CD14-positive monocyte (primary cell): ENCODE measurements at places on chromosomes 12 and 14.

DNA sequence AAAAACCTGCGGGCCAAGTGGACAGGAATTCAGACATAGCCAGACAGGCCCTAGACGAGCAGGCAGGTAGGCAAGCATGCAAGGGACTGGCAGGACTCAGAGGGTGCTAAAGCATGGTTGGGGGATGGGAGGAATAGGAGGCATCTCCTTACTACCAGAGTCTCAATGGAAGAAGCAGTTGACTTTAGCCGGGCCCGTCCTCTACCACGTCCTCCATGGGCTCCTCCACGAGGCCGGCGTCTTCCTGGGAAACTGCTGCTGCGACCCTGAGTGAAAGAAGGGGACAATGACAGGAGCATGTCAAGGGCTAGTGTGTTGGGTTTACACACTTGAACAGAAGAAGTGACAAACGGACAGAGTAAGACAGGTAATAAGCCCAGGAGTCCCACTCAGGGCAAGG is 11.6 kb downstream of the KMT2D start:
- DNase-seq, result no peak

DNA sequence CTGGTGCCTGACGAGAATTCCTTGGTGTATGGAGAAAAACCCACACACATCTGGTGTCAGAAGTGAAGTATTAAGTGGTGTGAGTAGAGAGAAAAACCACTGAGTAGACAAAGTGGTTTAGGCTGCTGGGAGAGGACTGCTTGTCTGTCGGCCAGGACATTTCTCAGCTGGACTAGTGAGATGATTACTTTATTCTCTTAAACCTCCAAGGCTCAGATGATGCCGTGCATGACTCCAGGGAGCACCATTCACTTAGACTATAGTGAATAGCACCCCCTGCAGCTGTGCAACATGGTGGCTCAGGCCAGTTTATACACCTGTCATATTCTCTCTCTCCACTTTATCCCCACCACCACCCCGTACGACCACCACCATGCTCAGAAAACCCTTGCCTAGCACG is 28.5 kb upstream of the NFYB start:
- DNase-seq, result no peak

GRCh38 chr12:74538491-74539258 is 1.0 kb downstream of the ATXN7L3B start:
- peak; percentile 33 for DNase-seq

- no peak for DNase-seq
These were observed 174.1 kb upstream of the SFSWAP start for GRCh38 chr12:131536766-131537165.

DNA sequence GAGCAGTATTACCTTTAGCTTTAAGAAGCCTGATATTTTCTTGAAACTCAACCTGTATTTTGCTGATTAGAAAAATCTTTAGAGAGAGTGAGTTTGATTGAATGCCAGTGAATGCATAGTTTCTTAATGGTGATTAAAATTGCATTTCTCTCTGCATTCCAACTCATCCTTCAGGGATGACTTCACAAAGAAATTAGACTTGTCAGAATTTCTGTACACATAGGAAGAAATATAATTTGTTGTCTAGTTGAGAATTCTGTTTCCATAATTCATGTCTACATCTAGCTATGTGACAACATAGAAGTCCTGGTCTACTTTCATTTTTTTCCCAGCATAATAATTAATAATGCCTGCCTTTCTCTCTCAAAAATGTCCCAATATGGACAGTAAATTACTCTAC is 136.6 kb downstream of the OTOGL start:
- no peak for DNase-seq

DNA sequence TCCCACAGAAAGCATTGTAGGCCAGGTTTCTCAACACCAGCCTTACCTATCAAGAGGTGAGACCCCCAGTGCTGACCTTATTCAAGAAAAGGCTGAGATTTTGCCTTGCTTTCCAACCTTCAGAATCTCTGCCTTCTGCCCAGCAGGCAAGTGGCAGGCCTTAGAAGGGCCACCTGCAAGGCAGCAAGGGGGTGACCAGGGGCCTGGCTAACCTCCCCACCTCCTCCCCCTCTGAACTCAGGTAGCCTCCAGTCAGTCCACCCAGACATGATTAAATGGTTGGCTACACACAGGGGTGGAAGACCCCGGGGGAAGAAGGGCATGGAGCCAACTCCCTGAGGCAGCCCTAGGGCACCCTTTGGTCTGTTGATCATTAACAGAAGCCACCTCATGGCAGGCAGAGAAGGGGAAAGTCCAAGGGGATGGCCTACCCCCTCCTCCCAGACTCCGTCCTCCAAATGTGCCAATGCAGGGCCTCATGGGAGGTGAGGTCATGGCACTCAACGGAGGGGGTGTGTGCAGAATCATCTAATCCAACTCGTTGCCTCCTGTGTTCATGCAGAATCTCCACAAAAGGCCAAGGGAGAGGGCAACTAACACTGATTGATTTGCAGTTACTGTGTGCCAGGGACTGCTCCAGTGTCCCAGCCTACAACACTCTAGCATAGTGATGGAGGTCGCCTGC is 8.5 kb downstream of the ZFP36L1 start:
- no peak for DNase-seq

DNA sequence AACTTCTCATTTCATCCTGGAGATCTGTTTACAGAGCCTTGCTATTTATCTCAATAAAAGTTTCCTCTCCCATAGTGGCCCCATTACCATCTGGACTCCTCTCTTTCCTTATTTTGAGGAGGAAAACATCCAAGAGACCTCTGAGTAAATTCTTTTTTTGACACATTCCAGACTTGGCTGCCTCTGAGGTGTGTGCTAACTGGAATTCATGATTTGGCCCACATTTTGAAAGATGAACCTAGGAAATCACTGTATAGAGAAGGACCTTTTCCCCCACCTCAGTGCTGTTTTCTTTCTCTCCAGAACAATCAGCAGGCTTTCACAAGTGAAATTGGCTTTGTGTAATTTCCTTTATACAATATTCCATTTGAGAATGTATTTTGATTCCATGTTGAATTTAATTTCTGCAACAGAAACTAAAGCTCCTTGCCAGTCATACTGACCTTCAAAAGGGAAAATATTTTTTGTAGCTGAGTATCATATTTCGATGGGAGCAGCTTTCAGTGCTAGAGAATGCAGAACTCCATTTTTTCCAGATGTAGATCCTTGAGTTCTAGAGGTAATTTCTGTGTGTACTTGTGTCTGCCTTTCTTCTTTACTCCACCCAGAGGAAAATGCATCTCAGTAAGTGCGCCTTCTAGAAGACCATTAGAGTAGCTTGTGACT is 244.9 kb upstream of the RGS6 start:
- no peak for DNase-seq

DNA sequence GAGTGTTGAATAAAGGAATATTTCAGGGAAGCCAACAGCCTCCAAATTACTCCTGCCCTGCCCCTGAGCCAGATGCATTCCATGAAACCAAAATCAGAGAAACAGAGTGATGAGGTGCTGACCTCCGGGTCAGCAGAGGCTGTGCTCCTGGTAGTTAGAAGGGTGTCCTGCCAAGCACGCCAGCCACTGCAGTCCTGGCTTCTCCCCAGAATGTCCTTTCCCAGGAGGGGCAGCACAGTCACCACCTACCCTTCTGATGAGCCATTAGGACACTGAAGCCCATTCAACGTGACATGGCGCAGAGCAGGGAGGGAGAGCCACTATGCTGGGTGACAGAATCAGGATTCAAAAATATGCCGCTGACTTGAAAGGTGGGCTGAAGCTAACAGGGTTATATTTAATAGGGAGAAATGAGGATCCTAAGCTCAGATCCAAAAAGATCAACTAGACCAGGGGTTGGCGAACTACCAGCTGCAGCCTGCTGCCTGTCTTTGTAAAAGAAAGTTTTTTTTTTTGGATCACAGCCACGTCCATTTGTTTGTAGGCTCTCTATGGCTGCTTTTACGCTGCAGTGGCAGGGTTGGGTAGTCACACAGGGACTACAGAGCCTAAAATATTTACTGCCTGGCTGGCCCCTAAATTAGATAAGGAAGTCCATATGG is 34.5 kb upstream of the PLEK2 start:
- no peak for DNase-seq

- DNase-seq, result no peak
These were observed 337.6 kb upstream of the CLEC14A start for GRCh38 chr14:38593476-38593875.

DNA sequence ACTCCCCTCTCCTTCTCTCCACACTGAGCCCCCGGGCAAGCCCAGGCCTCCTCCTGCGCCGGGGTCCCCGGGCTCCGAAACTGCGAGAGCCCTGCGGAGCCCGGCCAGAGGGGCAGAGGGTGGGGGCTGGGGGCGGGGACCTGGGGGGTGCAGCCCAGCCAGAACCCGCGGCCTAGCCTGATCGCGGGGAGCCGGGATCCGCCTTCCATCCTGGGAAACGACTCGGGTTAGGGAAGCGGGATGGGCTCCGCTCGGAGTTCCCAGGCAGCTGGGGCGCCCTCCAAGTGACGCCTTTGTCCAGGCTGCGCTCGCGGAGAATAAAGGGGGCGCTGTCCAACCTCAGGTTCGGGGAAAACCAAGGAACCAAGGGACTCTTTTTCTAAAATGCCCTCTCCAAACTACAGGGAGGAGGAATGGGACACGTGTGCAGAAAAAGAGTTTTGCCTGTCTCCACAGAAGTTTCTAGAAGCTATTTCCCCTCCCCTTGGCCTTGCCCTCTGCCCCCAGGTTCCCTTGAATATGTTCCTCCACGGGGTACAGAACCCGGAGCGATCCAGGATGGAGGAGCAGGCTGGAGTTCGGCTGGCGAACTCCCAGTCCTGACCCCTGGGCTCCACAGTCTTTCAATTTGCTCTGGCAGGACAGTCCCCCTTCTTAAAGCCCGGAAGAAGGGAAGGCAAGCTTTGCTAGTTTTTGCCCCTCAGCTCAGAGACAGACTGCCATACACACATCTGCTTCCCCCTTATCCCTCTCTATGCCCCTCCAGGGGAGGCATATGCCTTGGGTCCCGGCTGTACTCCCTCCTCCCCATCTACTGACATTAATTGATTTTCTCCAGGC is 13.9 kb downstream of the NKX2-1 start:
- DNase-seq, result no peak

- peak; percentile 94 for DNase-seq
These were observed 30.1 kb upstream of the PPP2R5C start for GRCh38 chr14:101731187-101732080.

DNA sequence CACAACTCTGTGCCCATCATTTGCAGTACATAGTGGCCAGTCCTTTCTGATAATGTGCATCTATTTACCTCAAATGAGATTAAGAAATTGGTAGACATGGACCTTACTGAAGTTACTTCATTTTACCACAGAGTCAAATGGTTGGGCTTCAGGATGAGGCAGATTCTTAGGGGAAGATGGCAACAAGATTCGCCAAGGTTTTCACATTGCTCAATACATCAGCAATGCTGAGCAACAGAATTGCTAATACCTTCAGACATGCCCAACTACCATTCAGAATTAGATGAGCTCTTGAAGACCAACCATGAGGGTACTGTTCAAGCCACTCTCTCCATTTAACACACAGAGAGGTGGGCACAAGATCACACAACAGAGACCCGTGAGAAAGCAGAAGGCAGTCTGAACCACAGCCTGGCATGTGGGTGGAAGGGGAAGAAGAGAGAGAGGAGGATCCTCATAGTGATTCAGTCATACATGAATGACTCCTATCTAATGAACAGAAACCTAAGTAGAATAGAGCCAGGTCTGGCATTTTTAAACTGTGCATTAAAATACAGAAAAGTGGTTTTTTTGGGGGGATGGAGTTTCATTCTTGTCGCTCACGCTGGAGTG is 28.5 kb downstream of the CPM start:
- peak; percentile 20 for DNase-seq

DNA sequence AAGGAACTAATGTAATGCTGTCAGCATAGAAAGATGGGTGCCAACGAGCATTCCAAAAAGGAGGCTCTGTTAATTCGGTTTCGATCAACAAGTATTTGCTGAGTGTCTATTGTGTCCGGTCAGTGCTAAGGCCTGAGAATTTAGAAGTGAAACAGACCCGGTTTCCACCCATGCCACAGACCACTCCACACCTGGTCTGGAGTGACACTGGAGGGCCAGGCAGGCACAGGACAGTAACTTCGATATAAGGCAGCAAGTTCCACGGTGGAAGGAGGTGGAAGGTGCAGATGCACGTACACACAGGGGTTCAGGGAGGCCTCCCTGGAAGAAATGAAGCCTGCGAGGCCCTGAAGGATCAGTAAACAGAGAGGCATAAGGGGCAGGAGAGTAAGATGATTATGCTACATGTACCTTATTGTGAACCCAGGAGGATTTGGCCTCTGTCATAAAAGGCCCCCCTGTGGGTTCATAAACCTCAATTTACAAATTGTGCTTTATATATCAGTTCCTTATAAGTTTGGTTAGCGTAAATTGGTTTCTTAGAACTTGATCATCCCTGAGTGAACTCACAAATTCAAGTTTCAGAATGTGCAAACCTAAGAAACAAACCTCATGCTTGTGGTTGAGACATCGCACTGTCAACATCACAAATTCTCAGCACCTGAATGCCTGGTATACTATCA is 25.9 kb downstream of the SSH1 start:
- DNase-seq, result no peak

GRCh38 chr12:30308010-30308717 is 387.5 kb downstream of the IPO8 start:
- DNase-seq, result no peak

GRCh38 chr12:52049688-52050087 is 1.6 kb upstream of the NR4A1 start:
- no peak for DNase-seq

- no peak for DNase-seq
These were observed 774 bp downstream of the CHGA start for GRCh38 chr14:92923744-92924103.

- no peak for DNase-seq
These were observed 63.3 kb upstream of the TBX3 start for GRCh38 chr12:114747012-114747858.

DNA sequence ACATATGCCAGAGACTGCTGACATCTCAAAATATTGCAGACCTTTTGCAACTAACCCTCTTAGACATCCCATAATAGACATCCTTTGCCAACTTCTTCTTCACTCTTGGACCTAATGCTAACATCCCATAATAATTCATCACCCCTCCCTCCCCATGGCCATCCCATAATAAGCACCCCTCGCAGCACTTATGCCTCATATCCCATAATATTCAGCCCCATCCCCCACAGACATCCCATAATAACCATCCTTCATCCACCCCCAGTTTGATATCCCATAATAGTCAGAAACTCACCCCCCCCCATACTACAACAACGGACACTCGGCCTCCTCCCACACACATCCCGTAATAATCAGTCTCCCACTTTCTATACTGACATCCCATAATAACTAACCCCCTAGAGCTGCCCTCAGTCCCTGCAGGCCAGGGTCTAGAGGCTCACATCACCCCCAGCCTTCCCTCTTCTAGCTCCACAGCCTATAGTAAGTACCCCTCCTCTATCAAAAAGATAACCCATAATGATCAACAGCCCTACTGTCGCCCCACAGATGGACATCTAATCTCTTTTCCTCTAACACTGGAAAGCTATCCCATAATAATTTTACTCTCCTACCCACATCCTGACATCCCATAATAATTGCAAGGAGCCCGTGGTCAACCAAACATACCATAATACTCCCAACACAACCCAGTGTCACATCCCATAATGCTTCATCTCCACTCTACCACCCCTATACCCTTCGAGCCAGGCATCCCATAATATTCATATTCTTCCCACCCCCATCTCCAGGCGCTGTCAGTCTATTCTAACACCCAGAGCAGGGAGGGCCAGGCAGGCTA is 792 bp upstream of the CHD4 start:
- no peak for DNase-seq
